ENCODE measurements at places on chromosomes 7 and 10.

GRCh38 chr10:92180399-92180798 lies 110.5 kb downstream of the CPEB3 start:
- DNase-seq, result no peak

DNA sequence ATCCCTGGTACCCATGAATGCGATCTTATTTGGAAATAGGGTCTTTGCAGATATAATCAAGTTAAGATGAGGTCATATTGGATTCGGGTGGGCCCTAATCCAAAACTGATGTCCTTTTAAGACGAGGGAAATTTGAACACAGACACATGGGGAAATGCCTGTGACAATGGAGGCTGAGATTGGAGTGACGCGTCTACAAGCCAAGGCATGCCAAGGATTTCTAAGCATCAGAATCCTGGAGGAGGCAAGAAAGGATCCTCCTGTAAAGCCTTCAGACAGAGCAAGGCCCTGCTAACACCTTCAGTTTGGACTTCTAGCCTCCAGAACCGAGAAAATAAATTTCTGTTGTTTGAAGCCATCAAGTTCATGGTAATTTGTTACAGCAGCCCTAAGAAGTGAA lies 18.5 kb downstream of the PARP12 start:
- DNase-seq, result no peak

DNA sequence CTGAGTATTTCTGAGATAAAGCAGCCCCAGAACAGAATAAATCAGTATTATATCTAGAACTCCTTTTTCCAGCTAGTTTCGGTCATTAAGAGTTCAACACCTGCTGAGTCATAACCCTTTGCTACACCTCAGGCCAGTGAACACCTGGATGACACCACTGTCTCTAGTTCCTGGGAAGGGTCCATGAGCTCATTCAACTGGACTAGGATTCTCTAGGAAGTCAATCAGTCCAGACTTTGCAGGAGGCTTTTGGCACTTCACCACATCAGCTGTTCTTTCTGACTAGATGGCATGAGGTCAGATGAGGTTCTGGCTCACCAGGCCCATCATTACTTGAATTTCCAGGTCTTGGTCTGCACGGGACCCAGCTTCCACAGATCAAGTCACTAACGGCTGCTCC lies 11.7 kb downstream of the SLC39A12 start:
- DNase-seq, result no peak

- peak; percentile 30 for DNase-seq
These were observed 584 bp upstream of the ZMIZ1 start for GRCh38 chr10:79068203-79068561.

- DNase-seq, result no peak
These were observed 6.7 kb downstream of the KIAA1217 start for GRCh38 chr10:24215603-24216002.

GRCh38 chr10:113552701-113553100 lies at the start of gene HABP2:
TSS of gene HABP2 (plus strand) at chr10:113553053. CDS start at chr10:113553122, 69 bp downstream.
- no peak for DNase-seq

DNA sequence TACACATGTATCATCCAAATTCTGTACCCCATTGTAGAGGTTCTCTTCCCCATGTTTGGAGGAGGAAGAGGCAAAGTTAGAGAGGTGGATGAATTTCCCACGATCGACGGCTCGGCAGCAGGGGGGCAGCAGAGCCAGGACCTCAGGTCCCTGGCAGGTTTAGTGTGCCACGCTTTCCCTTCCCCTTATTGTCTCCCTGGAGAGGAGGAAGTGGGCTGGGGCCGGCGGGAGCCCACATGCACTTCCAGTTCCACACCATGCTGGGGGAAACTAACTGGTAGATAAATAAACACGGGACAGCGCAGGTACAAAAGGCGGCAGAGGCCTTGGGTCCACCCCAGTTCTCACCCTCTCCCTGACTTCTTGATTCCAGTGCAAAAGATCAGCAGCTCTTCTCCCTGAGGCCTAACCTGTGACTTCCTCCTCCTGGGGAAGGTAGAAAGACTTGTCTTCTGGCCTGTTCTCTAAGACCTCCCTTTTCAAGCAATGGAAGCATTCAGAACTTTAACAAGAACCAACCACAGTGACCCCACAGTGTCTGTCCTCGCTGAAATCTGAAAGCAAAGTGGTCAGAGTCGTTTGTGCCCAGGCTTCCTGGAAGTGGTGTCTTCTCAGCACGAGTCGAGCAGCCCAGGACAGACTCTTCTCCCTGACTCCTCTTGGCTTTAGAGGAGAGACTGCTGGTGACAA lies 30.5 kb upstream of the SRGN start:
- DNase-seq, result no peak

- no peak for DNase-seq
These were observed 43.6 kb upstream of the CARD11 start for GRCh38 chr7:3087243-3087755.

- DNase-seq, result no peak
These were observed 2.5 kb downstream of the CALN1 start for GRCh38 chr7:72409638-72410015.

DNA sequence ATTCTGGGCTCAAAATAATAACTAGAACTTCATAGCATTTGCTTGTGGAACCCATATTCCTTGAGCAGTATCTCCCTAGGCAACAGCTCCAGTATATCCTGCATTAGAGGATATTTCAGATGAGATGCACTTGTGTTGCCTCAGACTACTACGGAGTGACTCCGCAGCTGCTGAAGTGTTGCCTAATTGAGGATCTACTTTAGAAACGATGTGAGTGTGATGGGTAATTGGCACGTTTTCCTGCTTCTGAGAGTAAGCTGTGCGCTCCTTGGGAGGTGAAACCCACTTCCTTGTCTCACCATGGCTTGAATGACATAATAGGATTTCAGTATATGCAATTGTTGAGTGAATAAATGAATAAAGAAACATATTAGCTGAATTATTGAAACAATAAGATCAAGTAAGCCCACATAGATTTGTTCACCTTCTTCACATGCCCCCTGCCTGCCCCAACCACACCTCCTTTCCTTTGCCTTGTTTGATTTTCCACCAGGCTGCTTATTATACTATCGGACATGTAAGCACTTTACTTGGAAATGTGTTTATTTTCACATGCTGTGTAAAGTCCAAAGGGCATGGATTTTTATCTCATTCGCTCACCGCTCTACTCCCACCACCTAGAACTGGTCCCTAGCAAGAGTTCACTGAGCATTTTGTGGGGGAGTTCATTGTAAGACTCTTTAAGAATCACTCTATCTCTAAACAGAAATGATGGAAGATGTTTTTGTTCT lies 303.8 kb downstream of the KCNMA1 start:
- no peak for DNase-seq

GRCh38 chr7:156638443-156639077 lies 2.0 kb upstream of the RNF32 start:
- peak; percentile 59 for DNase-seq

- no peak for DNase-seq
These were observed 1.6 kb downstream of the C1GALT1 start for GRCh38 chr7:7183838-7184463.

DNA sequence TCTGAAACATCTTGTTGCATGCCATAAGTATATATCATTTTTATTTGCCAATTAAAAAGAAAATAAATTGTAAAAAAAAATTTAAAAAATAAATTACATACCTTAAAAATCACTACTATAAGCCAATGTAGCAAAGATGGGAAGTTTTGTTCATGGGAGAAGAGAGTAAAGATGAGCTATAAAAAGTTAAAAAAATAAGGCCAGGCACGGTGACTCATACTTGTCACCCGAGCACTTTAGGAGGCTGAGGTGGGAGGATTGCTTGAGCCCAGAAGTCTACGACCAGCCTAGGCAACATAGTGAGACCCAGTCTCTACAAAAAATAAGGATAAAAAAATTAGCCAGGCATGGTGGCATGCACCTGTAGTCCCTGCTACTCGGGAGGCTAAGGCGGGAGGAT lies 8.4 kb upstream of the STK32C start:
- DNase-seq, result no peak

DNA sequence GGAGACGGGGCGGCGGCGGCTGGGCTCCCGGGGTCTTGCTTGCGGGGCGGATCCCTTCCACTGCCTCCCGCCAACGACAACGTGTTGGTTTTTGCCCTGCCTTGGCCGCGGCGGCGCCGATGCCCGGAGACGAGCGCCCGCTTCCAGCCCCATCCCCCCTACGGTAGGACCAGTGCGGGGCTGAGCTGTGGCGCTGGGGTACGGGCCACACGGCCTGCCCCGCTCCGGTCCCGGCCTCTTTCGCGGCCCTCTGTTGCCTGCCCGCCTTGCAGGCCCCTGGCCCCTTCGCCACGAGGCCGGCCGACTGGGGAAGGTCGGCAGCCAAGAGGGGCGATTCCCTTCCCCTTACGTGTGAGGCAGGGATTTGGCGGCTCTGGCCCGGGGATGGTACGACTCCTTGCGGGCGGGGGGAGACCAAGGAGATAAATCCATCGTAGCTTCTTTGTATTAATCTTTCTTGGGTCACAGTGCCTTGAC lies 488 bp downstream of the EIF4H start:
- DNase-seq, result peak; percentile 2

GRCh38 chr10:122461729-122462532 lies 578 bp downstream of the HTRA1 start:
- no peak for DNase-seq

DNA sequence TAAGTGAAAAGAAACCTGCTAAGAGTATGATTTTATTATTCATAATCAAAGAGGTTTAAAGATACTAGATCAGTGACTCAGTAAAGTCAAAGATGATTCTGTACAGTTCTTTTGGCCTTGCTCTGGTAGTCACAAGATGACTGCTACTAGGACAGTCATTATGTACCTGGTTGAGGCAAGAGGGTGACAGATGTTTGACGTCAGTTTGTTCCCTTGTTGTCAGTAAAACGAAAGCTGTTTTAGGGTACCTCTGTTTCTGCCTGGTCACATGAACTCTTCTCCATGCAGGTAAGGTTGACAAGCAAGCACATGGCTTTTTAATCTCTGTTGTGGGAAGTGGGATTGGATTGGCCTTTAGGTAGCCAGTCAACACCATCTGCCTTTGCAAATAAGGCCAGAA lies 308.0 kb downstream of the EXOC4 start:
- no peak for DNase-seq

DNA sequence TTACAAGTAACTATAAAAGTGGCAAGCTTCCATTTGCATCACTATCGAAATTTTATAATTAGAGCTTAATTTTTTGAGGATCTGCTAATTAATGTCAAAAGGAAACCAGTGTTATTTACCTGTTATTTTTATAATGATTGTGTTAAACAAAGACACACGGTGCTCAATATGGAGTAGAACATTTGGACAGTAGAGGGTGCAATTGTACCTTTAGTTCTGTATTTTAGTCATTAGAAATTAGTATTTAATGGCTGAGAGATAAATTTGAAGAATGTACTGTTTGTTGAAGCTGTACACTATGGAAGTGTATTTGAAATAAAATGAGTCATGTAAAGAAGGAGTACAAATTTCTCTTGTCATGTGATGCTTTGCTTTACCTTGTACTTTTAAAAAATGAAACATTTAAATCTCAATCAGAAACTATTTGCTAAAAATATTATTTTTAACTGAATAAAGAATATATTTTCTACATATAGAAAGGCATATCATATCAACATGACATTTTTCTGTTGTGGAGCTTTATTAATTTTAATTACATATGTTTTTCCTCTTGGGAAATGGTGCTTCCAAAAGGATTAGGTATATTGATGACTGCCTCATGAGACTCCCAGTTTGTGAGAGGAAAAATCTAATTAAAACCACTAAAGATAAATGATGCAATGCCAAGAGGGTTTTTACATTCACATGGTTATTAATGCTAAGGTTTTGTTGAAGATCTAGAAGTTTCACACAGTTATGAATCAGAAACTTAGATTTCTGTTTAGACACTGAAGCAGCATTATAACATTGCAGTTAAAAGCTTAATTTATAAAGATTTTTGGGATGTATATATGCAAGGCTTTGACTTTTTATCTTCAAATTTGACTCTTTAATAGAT lies 10.4 kb upstream of the PRKG1 start:
- peak; percentile 12 for DNase-seq

DNA sequence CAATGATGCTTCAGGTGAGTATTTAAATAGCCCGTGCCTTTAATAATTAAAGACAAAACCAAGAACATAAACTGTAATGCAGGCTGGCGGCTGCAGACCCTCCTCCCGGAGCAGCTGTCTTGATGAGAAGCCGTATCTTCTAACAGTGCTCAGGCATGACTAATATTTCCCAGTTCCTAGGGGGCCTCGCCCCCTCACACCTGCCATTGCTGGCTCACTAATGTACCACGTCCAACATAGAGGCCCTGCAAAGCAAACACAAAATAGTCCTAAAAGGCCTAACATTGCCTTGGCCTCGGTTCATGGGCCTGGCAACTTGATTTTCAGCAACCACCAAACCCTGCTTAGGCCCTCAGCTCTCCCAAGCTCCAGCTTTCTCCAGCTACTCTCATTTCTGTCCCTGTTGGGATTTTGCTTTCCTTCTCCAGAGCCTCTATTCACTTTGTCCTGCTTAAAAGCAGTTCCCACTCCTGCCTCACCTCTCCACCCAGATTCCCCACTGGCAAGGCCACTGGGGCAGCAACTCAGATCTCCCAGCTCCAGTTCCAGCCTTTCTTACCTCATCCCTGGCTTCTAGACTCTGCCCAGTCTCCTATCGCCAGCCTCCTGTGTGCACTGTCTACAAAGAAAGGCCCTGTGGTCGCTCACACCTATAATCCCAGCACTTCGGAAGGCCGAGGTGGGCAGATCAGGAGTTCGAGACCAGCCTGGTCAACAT lies 16.2 kb downstream of the SORBS1 start:
- DNase-seq, result no peak

- no peak for DNase-seq
These were observed 145.7 kb downstream of the C10orf105 start for GRCh38 chr10:71573562-71574518.

DNA sequence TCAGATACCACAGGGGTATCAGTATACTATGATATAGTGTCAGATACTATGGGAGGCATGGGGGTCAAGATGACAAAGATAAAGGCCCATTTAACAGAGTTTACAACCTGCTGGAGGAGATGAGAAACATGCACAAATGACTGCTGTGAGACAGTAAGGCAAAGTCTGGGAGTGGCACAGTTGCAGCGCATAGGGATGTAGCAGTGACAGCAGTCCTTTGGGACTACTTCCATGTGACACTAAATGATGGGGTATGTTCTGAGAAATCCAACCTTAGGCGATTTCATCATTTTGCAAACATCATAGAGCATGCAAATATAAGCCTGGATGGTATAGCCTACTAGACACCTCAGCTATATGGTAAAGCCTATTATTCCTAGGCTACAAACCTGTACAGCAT lies 56.8 kb downstream of the CDK1 start:
- no peak for DNase-seq

DNA sequence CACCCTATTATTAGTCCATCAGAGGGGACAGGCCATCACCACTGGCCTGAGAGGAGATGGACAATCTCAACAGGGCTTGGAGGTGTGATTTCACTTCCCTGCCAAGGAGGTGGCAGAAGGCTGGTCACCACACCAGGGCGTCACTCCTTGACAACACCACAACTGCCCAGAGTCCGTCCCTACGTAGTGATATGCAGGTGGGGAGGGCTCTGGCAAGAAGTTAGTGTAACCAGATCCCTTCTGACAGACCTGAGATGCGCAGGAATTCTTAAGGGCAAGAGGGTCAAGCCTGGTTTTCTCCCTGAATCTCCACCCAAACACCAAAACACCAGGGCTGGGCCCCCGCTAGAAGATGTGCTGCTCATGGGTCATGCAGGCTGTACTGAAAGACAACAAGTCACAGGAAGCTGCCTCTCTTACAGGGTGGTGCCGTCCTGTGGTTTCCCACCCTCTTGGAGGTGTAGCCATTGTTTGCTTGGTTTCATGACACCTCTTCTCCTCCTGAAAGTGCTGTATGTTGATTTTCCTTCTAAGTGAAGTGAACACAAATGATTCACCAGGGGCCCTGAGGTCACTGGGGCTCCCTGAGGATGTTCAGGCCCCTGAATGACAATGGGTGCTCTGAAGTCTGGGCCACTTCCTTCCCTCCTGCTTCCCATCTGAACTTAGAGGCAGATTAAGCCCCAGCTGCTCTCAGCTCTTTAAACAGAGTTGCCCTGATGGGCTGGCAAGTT lies 27.1 kb downstream of the ATXN7L1 start:
- no peak for DNase-seq

All from NCI-H446 (cell line).